ENCODE measurements at places on chromosomes 4 and X.

- DNase-seq, result no peak
These were observed 292.6 kb downstream of the FBXO8 start for GRCh38 chr4:173990869-173991210.

DNA sequence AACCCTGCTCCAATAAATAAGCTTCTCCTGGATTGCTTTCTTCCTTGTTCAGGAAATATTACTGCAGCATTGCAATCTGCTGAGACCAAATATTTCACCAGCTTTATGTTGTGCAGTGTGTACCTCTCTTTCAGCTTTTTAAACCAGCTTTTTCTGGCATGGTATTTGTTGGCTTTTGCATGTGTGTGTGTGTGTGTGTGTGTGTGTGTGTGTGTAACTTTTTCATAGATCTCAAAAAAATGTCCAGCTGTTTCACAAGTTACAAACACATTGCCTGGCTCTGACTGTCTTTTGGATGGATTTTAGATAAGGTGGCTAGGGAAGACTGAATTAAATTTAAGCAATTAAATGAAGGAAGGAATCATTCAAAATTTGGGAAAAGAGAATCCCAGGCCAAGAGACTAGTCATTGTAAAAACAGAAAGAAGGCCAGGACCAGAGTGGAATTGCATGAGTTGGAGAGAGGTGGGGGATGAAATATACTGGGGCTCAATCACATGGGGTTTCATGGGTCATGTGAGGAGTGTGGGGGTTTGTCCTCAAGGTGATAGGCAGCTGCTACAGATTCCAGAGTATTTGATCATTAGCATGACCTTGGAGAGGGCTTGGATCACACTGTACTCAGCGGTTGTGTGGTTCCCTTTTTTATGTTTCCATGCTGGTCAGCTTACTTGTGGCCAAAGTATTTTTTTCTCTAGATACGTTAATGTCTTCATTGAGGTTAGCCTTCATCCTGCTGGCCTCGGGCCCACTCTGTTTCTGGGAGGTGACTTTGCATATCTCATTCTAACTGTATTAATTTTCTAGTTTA, 357.7 kb upstream of the BOD1L1 start:
- no peak for DNase-seq

DNA sequence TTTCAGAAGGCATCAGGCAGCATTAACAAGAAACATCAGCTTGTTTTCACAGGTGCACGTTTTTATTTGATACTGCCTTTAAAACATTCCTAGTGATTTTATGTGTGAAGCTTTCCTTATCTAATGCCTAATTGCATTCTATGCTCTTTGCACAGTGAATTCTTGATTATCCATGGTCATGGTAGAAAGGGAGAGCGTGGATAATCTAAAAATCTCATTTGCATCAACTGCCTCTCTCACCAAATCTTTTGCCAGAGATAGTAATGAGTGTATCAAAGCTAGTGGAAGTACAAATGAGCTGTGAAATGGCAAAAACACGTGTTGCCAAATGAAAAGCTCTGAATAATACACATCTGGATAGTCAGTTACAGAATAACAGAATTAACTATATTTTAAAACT, 170.5 kb downstream of the NAA11 start:
- no peak for DNase-seq

GRCh38 chr4:47013373-47013772, 18.0 kb upstream of the GABRB1 start:
- no peak for DNase-seq

DNA sequence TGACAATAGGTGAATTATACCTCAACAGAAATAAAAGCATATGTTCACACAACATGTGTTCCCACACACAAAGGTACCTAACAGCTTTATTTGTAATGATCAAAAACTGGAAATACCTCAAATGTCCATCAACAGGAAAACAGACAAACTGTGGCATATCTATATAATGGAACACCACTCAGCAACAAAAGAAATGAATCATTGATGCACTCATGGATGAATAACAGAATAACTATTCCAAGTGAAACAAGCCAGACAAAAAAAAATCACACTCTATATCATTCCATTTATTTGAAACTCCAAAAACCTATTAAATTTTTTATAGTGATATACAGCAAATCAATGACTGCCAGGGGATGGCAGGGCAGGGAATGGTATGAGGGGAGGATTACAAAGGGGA, 148.1 kb downstream of the PLS3 start:
- DNase-seq, result no peak

- no peak for DNase-seq
These were observed 49.1 kb downstream of the DHRSX start for GRCh38 chrX:2451501-2452316.

DNA sequence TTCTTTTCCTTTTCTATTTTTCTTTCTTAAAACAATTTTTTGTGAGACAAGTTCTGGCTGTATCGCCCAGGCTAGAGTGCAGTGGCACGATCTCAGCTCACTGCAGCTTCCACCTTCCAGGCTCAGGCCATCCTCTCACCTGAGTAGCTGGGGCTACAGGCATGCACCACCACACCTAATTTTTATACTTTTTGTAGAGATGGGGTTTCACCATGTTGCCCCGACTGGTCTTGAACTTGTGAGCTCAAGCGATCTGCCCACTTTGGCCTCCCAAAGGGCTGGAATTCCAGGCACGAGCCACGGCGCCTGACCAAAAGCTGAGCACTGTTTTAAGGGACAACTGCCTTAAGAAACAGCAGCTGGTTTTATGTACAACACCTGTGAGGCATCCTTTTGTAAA, 9.3 kb upstream of the NAT8L start:
- DNase-seq, result no peak

DNA sequence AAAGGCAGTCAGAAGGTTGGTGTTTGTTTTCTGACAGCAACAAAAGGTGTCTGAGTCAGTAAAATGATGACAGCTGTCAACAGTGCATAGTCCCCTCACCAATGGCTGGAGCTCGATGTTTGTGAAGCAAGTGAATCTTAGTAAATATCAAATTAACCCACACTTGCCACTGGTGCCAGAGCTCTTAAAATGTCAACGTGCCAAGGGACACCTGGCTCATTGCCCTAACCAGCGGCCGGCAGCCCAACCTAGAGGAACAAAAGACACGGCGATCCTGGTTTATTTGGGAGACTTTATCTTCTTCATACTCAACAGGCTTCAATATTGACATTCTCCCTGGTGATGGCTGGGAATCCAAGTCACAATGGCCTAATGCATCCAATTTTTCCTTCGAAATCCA, 143.4 kb downstream of the CPEB2 start:
- no peak for DNase-seq

GRCh38 chrX:124931958-124932357, 387.7 kb upstream of the TEX13C start:
- no peak for DNase-seq

- no peak for DNase-seq
These were observed 5.5 kb downstream of the IBSP start for GRCh38 chr4:87804871-87805270.

GRCh38 chr4:116585246-116585645, 500.1 kb downstream of the TRAM1L1 start:
- peak; percentile 63 for DNase-seq

DNA sequence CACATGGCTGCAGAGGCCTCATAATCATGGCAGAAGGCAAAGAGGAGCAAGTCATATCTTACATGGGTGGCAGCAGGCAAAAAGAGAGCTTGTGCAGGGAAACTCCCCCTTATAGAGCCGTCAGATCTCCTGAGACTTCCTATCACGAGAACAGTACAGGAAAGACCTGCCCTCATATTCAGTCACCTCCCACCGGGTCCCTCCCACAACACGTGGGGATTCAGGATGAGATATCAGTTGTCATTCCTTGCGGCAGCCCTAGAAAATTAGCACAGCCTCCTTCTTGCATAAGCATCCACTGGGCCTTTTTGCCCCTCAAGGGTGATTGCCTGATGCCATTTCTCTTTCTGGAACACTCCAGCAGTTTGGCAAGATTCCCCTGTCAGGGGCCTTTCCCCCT, 61.7 kb upstream of the STX18 start:
- no peak for DNase-seq

- DNase-seq, result no peak
These were observed 2182.9 kb upstream of the TENM3 start for GRCh38 chr4:180060159-180060889.

DNA sequence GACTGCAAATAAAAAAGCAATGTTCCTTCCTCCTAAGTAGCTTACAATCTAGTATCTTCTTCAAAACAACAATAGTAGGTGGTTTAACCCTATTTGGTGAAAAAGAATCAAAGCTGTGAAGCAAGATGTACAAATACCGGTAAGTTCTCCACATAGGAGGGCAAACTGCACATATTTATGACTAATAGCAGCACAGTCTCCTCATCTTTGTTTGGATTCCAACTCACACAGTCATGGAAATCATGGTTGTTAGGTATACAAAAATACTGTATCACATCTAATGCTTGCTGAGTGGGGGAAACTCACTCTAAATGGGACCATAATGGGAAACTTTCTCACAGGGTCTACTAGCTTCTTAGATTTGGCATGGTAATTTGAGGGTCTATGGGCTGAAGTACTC, 597.2 kb downstream of the INPP4B start:
- DNase-seq, result no peak

GRCh38 chrX:44873415-44874276, 658 bp downstream of the KDM6A start:
- DNase-seq, result no peak

DNA sequence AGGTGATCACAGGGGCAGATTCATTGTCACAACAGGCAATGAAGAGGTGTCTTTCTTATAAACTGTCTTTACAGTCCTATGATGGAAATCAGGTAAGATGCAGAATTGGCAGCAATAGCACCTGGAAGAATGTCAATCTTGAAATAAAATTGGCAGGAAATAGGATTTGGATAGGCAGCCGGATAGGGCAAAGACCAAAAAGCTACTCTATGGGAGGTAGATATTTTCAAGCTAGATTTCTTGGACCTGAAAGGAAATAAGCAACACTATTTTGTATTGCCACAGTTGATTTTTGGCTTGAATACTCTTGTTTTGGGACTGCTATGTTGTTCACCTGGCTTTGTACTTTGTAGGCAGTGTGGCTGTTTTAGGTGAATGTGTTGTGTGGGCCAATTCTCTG, 314.2 kb downstream of the SLC7A11 start:
- DNase-seq, result no peak

DNA sequence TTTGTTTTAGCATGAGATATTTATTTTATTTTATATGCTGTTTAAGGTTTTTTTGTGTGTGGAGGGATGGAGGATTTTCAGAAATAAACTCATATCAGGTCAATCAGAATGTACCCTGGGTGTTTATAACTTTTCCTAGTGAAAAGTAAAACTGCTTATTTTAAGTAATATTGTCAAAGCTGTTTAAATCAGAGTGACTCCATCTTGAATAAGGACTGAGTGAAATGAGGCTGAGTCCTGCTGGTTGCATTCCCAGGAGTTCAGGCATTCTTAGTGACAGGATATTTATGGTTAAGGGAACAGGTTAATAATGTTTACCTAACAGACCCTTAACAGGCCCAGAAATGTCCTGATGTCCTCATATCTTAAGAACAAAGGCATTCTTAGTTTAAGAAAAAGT, 1160.9 kb upstream of the PCDH7 start:
- DNase-seq, result no peak

GRCh38 chr4:165325732-165326512, 1.5 kb upstream of the MSMO1 start:
- DNase-seq, result no peak

DNA sequence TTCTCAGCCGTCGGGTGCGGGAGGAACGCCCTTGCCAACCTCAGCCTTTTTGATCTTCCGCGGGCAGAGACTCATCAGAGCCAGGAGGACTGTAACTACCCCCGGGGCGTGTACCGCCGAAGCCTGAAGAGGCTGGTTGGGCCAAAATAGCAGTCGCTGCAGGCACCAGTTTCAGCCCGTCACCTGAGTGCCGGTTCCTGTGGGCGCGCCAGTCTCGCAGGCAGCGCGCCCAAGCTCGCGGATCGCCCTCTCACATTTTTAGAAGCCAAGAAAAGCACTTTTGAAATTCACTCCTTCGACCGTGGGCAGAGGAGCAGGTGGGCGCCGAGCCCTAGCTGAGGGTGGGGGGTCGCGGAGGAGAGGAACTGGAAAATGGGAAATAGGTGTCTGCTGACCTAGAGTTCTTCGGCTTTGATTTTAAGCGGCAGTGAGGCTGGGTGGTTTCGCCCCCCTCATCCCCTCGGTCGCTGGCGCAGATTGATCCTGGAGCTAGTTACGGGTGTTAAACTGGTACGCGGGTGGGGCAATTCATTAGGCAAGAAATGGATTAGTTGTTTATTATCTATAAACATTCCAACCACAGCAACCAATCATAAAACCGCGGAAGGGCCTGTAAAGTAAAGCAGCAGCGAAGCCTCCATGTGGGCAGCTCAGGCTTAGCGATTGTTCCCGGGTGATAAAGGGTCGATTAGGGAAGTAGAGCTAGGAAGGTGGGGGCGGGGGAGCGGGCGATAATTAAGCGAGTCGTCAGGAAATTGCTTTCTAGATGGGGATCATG, 69.2 kb downstream of the FBXO8 start:
- DNase-seq, result no peak

GRCh38 chr4:152073351-152074087, 312.7 kb upstream of the GATB start:
- no peak for DNase-seq

GRCh38 chr4:21198683-21199082, 498.4 kb downstream of the PACRGL start:
- no peak for DNase-seq

DNA sequence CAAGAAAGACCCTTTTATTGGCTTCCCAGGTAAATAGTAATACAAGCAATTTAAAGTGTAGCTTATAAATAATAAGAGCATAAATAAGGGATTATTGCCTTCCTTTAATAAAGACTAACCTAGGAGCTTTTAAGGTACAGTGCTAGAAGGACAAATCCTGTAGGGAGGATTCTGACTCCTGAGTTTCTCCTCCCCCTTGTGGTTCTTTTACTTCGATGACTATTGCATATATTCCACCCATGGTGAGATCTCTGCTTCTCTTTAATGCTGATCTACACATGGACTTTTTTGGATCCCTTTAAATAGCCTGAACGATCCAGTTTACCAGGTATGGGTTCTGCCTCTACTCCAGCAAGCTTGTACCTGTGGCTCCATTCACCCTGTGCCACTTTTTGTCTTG, 2.5 kb downstream of the GALNT7 start:
- DNase-seq, result no peak

GRCh38 chrX:68870357-68870756, 41.5 kb downstream of the EFNB1 start:
- no peak for DNase-seq

DNA sequence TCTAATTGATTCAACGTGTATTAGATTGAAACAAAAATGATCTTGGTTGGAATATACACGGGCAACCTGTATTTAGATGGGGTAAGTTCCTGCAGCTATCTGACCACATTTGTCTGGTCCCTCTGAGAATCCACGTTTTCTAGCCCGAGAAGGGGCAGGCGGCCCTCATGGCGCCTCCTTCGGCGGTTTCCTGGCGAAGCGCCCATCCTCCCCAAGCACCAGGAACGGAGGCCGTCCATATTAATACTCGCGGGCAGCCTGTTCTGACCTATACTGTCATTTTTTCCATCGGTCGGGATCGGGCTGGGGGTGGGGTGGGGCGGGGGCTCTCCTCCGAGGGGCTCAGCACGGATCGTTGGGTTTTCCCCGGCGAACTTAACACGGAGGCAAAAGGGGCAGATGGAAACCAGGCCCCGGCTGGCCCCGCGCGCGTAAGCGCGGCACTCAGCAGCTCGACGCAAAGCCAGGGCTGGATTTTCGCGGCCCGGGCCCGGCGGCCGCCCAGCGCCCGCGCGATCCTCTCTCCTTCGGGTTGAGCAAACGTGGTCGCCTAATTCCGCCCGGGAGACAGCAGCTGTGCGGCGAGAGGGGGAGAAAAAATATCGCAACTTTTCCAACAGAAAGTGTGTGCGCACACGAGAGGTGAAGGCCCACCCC, 77.2 kb upstream of the BCOR start:
- DNase-seq, result peak; percentile 48

GRCh38 chr4:123477711-123478209, 81.2 kb downstream of the SPRY1 start:
- DNase-seq, result peak; percentile 69

All from SHP77 treated with DMSO at 0.1 percent for 48 hours (cell line).